CD4-positive, alpha-beta T cell treated with Interleukin-17A for 1 hour (primary cell): ENCODE measurements at places on chromosomes 2 and 18.

GRCh38 chr2:200738590-200738989 is 73.1 kb upstream of the BZW1 start:
- DNase-seq = no peak

DNA sequence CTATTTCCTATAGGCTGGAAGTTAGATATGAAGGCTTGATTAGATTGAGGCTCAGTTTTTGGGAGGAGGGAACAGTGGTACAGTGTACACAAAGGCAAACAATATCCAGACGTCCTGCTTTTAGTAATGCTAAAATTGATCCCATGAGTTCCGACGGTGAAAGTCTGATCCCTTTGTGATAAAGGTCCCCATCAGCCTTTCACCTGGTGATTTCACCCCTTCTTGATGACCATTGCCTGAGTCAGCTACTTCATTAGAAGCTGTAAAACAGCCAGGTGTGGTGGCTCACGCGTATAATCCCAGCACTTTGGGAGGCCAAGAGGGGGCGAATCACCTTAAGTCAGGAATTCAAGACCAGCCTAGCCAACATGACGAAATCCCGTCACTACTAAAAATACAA is 29.7 kb downstream of the TWSG1 start:
- no peak for DNase-seq

DNA sequence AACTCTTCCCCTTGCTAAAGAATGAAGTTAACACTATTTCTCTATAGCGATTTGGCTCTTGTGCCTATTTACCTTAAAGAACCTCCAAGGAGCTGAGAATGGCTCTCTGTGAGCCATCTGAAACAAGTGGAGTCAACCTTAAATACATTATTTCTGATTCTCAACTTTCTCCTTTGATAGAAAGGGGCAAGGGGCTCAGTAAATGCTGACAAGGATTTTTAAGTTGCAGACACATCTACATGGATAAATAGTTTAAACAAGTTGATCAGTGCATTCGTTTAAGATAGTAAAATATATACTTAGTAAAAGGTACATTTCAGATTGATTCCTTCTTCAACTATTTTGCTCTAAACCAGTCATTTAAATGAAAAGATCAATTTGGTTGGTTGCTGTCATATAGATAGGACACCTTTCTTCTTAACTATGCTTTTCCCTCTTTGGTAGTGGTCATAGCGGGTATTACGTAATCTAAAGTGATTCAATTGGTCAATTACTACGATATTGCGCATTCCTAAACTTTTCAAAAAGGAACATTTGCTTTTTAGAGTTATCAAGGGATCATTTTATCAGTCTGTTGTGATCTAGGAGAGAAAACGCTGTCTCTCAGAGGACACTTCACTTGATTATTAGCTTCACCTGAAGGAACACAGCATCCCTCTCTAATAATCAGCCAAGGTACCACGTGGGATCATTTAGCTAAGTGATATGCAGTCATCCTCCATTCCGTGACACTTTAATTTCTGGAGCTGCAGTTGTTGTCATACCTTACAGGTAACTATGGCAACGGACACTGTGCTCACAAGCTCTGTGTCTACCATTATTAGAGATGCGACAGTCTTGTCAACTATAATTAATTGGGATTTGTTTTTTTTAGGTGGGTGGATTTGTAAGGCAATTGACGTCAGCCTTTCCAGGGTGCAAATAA is 50.9 kb upstream of the KCNE4 start:
- no peak for DNase-seq

DNA sequence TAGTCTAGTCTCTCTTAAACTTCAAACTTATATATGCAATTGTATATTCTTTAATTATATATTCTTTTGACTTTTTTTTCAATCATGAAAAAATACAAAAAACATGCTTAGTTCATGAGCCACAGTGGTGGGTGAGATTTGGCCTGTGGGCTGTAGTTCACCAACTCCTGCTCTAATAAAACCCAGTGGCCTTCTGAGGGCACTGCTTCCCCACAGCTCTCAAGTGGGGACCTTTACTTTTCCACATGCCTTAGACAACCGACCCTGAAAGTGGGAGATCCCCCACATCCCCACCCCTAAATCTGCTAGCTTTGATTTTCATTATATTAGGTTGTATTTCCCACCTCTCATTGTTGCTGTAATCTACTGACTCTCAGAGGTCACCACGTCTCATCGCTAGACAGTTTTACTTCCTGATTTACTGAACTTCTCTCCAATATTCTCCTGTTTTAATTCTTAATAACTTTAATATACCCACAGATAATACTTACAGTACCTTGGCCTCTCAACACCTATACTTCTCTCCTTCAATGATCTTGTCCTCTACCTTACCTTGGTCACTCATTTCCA is 57.3 kb downstream of the ROCK1 start:
- no peak for DNase-seq
